ENCODE measurements at places on chromosomes 5 and 9.

GRCh38 chr5:134840811-134841210, 5.0 kb upstream of the C5orf24 start:
- no peak for DNase-seq

DNA sequence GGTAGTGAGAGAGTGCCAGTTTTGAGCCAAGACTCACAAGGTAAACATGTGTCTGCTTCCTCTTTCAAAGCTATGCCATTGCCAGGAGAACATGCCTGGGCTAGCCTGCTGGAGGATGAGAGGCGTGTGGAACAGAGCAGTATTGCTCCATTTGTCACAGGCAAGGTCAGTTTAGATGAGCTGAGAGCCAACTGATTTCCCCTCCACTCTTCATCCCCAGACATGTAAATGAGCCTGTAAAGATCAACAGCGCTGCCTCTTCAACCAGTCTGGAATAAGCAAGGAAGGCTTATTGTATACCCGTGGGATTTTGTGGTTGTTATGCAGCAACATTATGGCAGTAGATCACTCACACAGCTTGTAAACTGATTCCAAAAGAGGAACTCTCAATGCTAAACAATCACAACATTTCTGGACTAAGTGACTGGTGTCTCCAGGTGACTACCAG, 8.2 kb upstream of the GDNF start:
- no peak for DNase-seq

DNA sequence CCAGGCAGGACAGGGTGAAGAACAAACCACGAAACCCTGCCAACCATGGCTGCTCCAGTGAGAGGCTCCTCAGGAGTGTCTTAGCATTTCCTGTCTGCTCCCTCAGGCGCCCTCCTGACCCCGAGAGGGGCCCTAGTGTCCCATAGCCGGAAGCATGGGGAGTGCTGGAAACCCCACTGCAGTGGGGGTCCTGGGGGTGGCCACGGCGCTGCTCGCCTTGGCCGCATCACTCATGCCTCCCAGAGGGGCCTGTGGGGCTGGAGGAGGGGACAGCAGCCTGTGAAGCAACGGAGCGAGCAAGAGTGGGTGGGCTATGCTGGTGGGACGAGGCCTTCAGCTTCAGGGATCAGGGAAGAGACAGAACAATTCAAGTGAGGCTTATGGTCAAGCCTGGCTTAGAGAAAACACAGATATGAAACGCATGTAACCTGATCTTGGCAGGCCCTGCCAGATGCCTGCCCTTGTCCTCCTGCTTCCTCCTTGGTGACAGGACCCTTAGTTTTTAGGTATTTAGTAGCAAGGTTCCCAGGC, 219.1 kb downstream of the FANCC start:
- no peak for DNase-seq

GRCh38 chr9:129643706-129644105, 1.8 kb upstream of the ASB6 start:
- no peak for DNase-seq

- no peak for DNase-seq
These were observed 34.0 kb downstream of the GAPVD1 start for GRCh38 chr9:125295657-125296056.

GRCh38 chr9:119074017-119074416, 295.2 kb downstream of the BRINP1 start:
- DNase-seq: no peak

GRCh38 chr5:150989695-150990094, 30.7 kb upstream of the GPX3 start:
- peak; percentile 6 for DNase-seq
